C1 segment of cervical spinal cord (tissue), 14 donors: ENCODE measurements at places on chromosomes 1 and 21.

DNA sequence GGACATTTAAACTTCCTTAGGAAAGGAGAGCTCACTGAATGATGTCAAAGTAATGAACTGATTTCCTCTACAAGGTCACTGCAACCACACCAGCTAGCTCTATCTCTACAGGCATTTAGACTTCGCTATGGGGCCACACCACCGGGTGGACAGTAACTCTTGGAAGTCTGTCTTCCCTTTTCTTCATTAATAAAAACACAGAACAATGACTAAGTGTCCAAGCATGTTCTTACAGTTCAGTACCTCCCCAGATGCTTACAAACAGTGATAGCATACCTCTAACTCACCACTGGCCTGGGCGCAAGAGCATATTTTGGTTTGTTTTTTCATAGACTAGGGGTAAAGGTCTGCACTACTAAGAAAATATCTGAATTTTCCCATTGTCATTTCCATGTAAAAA lies 54.6 kb downstream of the SIM2 start:
- DNase-seq: no peak

DNA sequence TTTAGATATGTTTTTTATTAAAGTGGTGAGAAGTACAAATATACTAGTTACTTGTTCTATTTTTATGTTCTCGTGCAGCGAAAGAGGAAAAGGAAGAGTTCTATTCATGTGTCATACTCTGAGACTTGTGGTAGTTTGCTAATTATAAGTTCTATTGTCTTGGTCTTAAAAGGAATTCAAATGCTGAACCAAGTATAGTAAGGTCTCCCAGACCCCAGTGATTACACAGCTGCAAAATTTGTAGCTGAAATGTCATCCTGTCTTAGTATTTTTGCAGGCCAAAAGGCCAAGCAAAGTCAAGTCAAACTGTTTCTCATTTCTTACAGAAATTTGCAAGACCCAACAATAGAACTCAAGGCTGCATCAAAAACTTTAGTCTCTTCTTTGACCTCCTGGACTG lies 268.7 kb downstream of the CHRM3 start:
- DNase-seq: no peak

GRCh38 chr1:27009601-27010197 lies 3.0 kb downstream of the TENT5B start:
- no peak for DNase-seq

DNA sequence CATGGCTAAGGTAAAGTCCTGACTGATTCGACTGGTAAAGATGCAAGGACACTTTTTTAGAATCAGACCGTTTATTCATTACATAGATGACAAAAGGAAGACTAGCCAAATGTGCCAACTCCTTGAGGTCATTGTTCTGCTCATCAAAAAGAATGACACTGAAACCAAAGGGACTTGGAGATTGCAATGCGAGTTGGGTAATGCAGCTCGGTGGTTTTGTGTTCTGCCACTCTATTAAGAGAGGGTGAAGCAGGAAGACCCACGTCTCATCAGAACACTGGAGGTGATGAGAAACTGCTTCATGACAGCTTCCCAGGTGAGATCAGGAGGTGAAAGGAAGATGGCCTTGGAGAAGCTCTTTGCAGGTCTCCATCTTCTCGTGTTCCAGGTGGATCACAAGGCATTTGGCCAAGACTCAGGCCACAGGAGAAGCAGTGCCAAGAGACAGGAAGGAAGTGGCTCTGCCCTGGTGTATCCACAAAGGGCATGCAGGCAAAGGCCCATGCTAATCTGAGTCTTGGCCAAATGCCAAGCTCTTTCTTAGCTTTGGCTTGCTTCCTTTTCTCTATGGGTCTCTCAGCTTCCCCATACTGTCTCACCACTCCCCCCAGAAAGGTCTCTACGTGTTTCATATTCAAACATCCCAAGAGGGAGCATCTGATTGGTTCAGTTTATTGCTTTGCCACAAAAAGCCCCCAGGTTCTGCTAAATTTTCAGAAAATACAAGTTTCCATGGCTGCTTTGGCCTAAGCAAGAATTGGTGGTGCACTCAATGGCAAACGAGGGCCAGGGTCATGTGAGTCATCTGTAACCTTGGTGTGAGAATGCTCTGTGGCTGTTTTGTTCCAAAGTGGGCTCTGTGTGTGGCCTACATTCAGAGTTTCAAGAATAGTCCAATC lies 5.7 kb upstream of the CCT8 start:
- peak; percentile 49 for DNase-seq

DNA sequence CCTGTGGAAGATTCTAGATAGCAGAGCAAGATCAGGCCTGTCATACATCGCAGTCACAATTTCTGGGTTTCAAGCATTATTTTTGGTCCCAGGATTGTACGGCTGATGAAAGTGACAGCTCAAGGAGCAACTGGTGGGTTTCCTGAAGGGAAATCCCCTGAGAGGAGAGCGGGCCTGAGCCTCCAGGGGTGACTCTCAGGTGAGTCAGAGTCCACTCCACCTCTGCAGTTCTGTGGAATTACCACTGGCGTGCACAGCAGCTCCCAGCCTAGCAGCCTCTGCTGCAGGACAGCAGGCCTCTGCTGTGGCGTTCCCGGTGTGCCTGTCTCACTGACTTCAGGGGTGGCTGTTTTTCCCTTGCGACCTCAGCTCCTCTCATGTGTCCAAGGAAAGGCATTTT lies 24.4 kb downstream of the SLC66A1 start:
- no peak for DNase-seq

GRCh38 chr21:24470852-24471251 lies 1136.4 kb downstream of the MRPL39 start:
- DNase-seq: no peak

DNA sequence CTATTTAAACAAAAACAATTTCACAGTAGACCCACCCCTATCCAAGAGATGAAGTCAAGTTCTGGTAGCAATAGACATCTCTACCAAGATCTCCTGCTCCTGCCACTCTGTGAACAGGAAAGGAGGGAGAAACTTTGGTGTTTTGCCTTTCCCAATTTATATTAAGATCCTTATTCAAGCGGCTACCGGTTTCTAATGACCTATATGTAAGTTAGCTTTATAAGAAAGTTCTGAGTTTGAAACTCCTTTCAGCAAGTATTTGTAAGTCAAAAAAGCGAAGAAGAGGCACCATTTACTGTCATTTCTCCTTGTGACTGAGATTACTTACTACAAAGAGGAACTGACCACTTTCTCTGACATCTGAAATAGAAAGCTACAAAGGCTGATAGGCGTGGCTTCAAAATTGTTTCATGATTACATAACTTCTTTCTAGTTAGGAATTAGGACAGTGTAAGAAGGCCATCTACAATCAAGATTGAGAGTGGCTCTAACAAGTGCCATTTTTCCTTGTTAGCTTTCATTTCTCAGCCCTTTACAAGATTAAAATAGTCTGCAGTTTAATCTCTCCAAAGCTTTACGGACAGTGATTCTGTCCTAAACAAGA lies at the start of gene MNDA:
Gene MNDA (plus strand): TSS at position 448 of the 604 bp plus-strand sequence. CDS start 10,803 bp downstream, outside the sequence.
- DNase-seq: no peak

DNA sequence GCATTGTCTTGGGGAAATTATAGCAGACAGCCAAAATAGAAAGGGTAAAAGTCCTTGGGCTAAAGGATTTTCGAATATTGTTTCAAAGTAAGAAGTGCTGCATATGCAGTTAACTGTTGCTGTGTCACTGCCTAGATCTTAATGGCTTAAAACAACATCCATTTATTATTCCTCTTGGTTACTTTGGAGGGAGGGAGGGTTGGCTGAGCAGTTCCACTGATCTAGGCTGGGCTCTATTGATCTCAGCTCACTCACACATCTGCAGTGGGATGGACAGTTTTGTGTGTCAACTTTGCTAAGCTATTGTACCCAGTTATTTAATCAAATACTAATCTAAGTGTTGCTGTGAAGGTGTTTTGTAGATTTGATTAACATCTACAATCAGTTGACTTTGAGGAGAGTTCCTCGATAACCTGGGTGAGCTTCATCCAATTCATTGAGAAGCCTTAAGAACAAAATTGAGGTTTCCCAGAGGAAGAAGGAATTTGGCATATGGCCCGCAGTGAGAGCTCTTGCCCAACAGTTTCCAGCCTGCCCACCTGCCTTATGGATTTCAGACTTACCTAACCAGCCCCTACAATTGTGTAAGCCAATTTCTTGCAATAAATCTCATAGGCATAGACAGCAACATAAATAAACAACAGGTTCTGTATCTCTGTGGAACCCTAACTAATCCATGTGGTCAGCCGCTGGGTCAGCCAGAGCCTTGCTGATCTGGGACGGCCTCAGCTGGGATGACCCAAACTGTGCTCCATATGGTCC lies 187.3 kb downstream of the AK5 start:
- DNase-seq: no peak

DNA sequence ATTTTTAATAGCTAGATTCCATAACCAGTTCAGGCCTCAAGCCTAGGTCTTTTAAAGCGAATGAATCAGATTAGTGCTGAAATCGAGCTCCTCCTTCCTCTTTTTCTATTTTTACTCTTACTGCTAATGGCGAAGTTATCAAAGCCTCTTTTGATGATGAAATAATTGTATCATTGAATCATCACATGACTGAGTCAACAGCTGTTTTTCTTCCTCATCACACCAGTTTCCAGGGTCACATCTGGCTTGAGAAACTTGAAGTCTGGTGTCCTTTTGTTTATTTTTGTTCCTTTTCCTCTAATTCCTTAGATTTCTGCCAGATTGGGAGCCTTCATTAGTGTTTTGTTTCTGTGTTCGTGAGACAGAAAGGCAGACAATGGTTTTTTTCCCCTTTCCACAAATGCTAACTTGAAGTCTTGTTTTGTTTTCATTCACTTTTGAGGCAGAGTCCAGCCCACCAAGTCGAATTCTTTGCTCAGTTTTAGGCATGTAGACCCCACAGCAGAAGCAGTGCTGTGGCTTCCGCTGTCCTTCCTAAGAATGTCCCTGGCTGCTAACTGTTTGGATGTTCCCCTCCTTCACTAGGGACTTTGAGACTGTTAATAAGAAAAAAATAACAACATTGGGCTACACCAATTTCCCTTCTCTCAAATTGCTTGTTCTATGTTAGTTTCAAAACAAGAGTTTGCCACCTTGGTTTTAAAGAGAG lies 51.9 kb upstream of the FMOD start:
- no peak for DNase-seq

- no peak for DNase-seq
Observed at GRCh38 chr1:6582370-6582769, 2.6 kb downstream of the ZBTB48 start.

GRCh38 chr1:94259635-94260289 lies 22.4 kb upstream of the ARHGAP29 start:
- no peak for DNase-seq

DNA sequence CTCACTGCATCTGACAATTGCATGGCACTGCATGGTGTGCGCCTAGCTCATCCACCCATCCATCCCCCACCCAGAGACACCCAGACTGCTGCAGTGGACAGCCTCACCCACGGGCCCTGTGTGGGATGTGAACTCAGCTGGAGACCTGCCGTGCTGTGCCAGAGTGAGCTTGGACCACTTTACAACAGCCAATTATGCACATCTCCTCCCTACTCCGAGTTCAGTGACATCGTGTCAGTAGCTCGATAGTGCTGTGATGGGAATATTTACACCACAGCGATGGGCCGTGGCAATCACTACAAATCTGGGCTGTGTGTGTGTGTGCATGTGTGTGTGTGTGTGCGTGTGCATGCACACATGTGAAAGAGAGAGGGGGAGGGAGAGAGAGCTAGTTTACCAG lies 42.5 kb downstream of the TMEM51 start:
- no peak for DNase-seq

GRCh38 chr1:6471970-6472368 lies 6.0 kb upstream of the TNFRSF25 start:
- no peak for DNase-seq

- DNase-seq: no peak
Observed at GRCh38 chr1:186754542-186755145, 74.1 kb upstream of the PLA2G4A start.

DNA sequence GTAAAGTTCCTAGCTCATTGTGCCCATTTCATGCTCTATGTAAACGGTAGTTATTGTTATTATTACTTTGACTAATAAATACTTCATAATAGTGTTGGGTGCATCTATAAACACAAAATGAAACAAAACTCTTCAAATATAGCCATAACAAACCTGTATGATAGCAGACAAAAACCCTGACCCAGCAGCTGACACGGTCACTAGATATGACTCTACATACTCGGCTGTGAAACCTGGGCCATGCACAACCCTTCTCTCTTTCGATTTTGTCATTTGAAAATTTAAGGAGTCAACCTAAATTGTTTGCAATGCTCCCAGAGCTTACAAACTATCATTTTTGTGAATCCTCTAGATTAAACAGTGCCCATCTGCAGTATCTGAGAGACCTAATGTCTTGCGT lies 8.0 kb upstream of the RGS13 start:
- no peak for DNase-seq

GRCh38 chr1:39127513-39127912 lies 77.0 kb upstream of the MACF1 start:
- no peak for DNase-seq

DNA sequence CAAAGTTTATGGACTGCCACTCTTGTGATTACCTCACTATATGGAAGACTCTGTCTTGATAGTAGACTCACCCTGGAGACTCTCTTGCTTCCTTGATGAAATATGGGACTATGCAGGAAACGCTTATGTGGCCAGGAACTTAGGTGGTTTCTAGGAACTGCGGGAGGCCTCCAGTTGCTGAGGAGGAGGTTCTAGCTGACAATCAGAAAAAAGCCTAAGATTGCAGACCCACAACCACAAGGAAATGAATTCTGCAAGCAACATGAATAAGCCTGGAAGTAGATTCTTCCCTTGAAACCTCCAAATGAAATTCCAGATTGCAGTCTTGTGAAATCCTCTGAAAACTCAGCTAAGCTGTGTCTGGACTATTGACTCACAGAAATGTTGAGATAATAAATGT lies 88.9 kb upstream of the COL11A1 start:
- DNase-seq: no peak

- no peak for DNase-seq
Observed at GRCh38 chr1:41649396-41650027, 165.0 kb upstream of the EDN2 start.

DNA sequence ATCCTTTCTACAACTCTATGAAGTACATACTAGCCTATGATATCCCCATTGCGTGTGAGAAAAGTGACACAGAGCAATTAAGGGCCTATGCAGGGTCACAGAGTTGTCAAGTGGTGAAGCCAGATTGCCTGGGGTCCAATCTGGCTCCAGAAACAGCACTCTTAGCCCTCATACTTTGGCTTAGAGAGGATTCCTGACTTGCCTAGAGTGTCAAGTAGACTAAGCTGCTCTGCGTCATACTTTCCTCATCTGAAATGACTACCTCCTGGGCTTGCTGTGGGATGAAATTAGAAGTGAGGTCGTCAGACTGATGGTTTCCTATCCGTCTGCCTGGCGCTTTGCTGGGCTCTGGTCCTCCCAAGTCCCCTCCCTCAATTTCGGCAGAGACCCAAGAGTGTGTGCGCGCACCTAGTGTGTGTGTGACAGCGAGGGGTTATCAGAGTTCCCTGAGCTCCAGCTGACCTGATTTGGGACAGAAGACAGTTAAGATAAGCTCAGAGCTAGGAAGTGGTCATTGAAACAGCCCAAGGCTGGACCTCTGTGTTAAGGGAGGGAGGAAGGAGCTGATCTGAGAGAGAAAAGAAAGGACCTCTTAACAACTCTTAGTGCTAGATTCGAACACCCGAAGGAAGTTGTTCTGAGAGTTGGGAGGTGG lies 5.4 kb upstream of the NUAK2 start:
- DNase-seq: no peak

GRCh38 chr21:39097981-39098380 lies 85.3 kb downstream of the PSMG1 start:
- DNase-seq: no peak

- no peak for DNase-seq
Observed at GRCh38 chr1:50735443-50735842, 224.6 kb downstream of the FAF1 start.
